ENCODE measurements at places on chromosomes 3 and 15.

- H3K4me1 ChIP-seq = no peaks in the 10 kb centered on the region
- H3K4me3 ChIP-seq = no peak overlapping the region
Observed at GRCh38 chr15:29125382-29126207, 144.0 kb downstream of the NSMCE3 start.

DNA sequence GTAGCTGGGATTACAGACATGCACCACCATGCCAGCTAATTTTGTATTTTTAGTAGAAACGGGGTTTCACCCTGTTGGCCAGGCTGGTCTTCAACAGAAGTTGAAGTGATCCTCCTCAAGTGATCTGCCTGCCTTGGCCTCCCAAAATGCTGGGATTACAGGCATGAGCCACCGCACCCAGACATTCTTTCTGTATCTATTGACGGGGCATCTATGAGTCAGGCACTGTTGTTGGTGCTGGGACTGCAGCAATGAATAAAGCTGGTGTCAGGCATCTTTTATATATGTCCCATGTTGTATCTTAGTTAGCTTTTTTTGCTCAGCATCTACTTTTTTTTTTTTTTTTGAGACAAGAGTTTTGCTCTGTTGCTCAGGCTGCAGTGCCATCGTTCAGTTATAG, 47.6 kb upstream of the ULK4 start:
- no peaks in the 10 kb centered on the region for H3K36me3 ChIP-seq
- no peak overlapping the region for H3K4me3 ChIP-seq
- no peaks in the 10 kb centered on the region for H3K4me1 ChIP-seq

DNA sequence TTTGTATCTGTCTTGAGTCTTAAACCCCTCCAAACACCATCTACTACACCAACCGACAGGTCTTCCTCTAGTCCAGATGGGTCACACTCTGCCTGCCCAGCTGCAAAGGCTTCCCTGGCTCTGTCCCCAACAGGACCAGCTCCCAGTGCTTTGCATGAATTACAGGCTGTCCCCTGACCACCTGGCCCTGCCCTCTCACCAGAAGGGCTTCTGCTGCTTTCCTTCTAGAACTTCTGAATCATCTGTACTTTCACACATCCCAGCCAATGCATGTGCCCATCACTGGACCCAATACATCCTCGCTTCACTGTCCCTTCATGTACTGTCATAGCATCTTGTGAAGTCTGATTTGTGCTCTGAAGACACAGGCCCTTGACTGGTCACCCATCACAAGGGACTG, 53.6 kb downstream of the HOMER2 start:
- no peak overlapping the region for H3K4me3 ChIP-seq
- H3K4me1 ChIP-seq = peaks cover 8% of the 10 kb centered on the region
- no peak overlapping the region for H3K27ac ChIP-seq
- no peaks in the 10 kb centered on the region for H3K36me3 ChIP-seq
- H3K27me3 ChIP-seq = no peaks in the 10 kb centered on the region
- DNase-seq = no peak

DNA sequence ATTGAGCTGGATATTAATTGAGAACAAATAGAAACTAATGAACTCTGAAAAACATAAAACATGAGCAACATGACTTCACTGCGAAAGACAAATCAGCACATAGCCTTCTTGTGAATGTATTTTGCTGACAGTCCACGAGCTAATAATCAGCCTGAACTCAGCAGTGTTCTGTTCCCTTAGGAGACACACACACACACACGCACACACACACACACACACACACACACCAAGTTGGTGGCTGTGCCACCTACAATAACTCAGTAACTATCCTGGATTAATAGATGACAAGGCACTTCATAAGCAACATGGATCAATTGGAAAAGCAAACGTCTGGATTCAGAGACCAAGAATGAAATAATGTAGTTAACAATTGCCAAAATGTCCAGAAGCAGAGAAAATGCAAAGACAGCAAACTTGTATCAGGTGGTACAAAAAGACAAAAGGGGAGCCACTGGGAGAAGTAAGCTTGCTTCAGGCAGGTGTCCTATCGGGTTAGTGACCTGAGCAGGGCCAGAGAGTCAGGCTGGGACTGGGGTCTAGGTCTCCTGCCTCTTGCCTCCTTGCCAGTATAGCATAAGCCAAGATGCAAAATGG, 20.5 kb upstream of the UBE2Q2 start:
- no peak overlapping the region for H3K4me3 ChIP-seq
- no peaks in the 10 kb centered on the region for H3K27me3 ChIP-seq
- no peak overlapping the region for H3K27ac ChIP-seq
- no peaks in the 10 kb centered on the region for H3K4me1 ChIP-seq
- DNase-seq = no peak
- H3K36me3 ChIP-seq = no peaks in the 10 kb centered on the region

- H3K27me3 ChIP-seq = no peaks in the 10 kb centered on the region
- H3K4me3 ChIP-seq = no peak overlapping the region
- no peaks in the 10 kb centered on the region for H3K36me3 ChIP-seq
- H3K4me1 ChIP-seq = no peaks in the 10 kb centered on the region
- no peak overlapping the region for H3K27ac ChIP-seq
Observed at GRCh38 chr3:24156466-24156865, 211.4 kb downstream of the NR1D2 start.

- H3K27me3 ChIP-seq = peaks cover 14% of the 10 kb centered on the region
- no peaks in the 10 kb centered on the region for H3K36me3 ChIP-seq
- H3K27ac ChIP-seq = no peak overlapping the region
- DNase-seq = peak; percentile 66
- no peaks in the 10 kb centered on the region for H3K4me1 ChIP-seq
Observed at GRCh38 chr3:118884748-118885206, 149.9 kb downstream of the IGSF11 start.

DNA sequence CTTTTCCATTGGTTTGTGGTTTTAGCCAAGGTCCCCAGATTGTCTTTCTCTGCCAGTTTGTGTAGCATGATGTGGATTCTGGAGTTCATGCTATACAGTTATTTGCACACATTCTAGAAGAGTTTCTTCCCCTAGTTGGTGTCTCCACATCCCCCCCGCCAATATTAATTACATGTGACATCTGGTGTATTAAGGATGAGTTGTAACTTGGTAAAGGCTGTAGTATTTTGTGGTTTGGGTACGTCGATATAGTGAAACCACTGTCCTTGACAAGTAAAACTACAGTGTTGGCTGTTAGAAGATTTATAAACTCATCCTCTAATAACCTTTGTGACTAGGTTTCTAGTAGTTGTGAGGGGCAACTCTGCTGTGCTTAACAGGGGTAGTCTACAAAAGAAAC, 23.7 kb upstream of the P4HTM start:
- H3K4me3 ChIP-seq = no peak overlapping the region
- H3K4me1 ChIP-seq = no peaks in the 10 kb centered on the region
- H3K27me3 ChIP-seq = no peaks in the 10 kb centered on the region
- peaks cover 6% of the 10 kb centered on the region for H3K36me3 ChIP-seq
- no peak for DNase-seq
- H3K27ac ChIP-seq = no peak overlapping the region

- no peak overlapping the region for H3K27ac ChIP-seq
- DNase-seq = no peak
- H3K36me3 ChIP-seq = no peaks in the 10 kb centered on the region
Observed at GRCh38 chr3:149310796-149311534, 22.5 kb downstream of the TM4SF18 start.

- peaks cover 47% of the 10 kb centered on the region for H3K4me1 ChIP-seq
- no peak overlapping the region for H3K4me3 ChIP-seq
- no peaks in the 10 kb centered on the region for H3K27me3 ChIP-seq
- H3K36me3 ChIP-seq = no peaks in the 10 kb centered on the region
- DNase-seq = no peak
- peak overlapping the region; percentile 50 for H3K27ac ChIP-seq
Observed at GRCh38 chr3:177150218-177150916, 46.9 kb downstream of the TBL1XR1 start.

GRCh38 chr3:172530566-172530965, 7.3 kb upstream of the TNFSF10 start:
- no peak overlapping the region for H3K27ac ChIP-seq
- H3K4me3 ChIP-seq = no peak overlapping the region
- no peaks in the 10 kb centered on the region for H3K27me3 ChIP-seq

DNA sequence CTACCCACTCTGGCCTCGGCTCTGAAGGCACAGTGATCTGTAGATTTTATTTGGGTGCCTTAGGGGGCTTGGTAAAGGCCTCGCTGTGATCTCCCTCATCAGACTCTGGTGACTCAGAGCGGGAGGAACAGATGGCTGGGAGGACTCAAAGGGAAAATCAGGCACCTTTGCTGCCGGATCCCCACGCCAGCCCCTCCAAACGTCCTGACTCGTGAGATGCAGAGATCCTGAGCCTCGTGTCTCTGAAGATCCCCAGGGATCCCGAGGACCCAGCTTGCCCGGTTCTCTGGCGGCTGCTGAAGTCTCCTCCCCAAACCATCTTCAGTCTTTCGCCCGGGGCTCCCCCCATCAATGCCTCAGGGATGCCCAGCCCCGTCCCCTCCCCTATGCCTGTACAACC, 32.8 kb downstream of the MUC20 start:
- no peaks in the 10 kb centered on the region for H3K36me3 ChIP-seq
- no peak for DNase-seq
- H3K4me1 ChIP-seq = no peaks in the 10 kb centered on the region
- peaks cover 13% of the 10 kb centered on the region for H3K27me3 ChIP-seq
- no peak overlapping the region for H3K4me3 ChIP-seq
- no peak overlapping the region for H3K27ac ChIP-seq

- no peak overlapping the region for H3K4me3 ChIP-seq
- H3K36me3 ChIP-seq = no peaks in the 10 kb centered on the region
- H3K27ac ChIP-seq = no peak overlapping the region
- H3K27me3 ChIP-seq = no peaks in the 10 kb centered on the region
- H3K4me1 ChIP-seq = no peaks in the 10 kb centered on the region
- DNase-seq = peak; percentile 47
Observed at GRCh38 chr15:78242128-78242527, 7.8 kb upstream of the ACSBG1 start.

- DNase-seq = no peak
- no peaks in the 10 kb centered on the region for H3K4me1 ChIP-seq
- H3K27me3 ChIP-seq = no peaks in the 10 kb centered on the region
- no peaks in the 10 kb centered on the region for H3K36me3 ChIP-seq
- H3K4me3 ChIP-seq = peak within 1 kb of the TSS; percentile 35
- no peak within 1 kb of the TSS for H3K27ac ChIP-seq
Observed at GRCh38 chr3:46701181-46701939, at the start of gene TMIE. TMIE (plus strand) TSS chr3:46701392; CDS start chr3:46701488, 96 bp downstream.

- no peaks in the 10 kb centered on the region for H3K36me3 ChIP-seq
- no peak overlapping the region for H3K4me3 ChIP-seq
Observed at GRCh38 chr3:165549665-165550064, 287.6 kb downstream of the BCHE start.

GRCh38 chr3:179436517-179436916, 14.8 kb downstream of the GNB4 start:
- DNase-seq = no peak
- no peaks in the 10 kb centered on the region for H3K27me3 ChIP-seq
- peak overlapping the region; percentile 39 for H3K27ac ChIP-seq
- H3K36me3 ChIP-seq = no peaks in the 10 kb centered on the region
- no peak overlapping the region for H3K4me3 ChIP-seq
- peaks cover 45% of the 10 kb centered on the region for H3K4me1 ChIP-seq

GRCh38 chr15:85010386-85011159, 28.9 kb downstream of the PDE8A start:
- peak overlapping the region; percentile 64 for H3K27ac ChIP-seq
- H3K36me3 ChIP-seq = no peaks in the 10 kb centered on the region

DNA sequence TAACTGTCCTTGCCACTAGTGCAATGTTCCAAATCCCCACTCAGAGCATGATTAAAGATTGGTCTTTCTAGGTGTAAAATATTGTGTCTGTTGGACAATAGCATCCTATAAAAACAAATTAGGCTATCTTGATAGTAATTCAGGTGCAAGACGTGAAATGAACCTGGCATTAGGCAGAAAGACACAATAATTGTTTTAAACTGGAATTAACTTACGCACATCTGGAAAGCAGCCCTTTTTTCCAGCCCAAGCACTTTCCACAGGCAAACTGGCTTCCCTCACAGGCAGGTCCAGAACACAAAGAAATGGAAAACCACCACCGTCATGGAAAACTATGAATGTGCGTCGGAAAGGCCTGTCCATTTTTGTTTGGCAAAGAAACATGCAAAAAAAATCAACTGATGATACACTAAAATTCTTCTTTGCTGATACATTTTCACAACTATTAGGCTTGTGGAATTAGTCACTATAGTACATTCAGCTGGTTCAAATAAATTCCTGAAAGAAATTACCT, 474.7 kb upstream of the IL12A start:
- no peaks in the 10 kb centered on the region for H3K27me3 ChIP-seq
- no peaks in the 10 kb centered on the region for H3K36me3 ChIP-seq
- H3K27ac ChIP-seq = no peak overlapping the region
- DNase-seq = no peak

GRCh38 chr15:66866656-66867055, 164.6 kb downstream of the SMAD6 start:
- DNase-seq = no peak
- no peaks in the 10 kb centered on the region for H3K4me1 ChIP-seq
- no peaks in the 10 kb centered on the region for H3K27me3 ChIP-seq

GRCh38 chr3:159045279-159045885, 243.5 kb downstream of the MFSD1 start:
- H3K27me3 ChIP-seq = no peaks in the 10 kb centered on the region
- no peaks in the 10 kb centered on the region for H3K36me3 ChIP-seq
- DNase-seq = no peak
- no peak overlapping the region for H3K27ac ChIP-seq
- H3K4me3 ChIP-seq = no peak overlapping the region

GRCh38 chr15:29101491-29101890, 168.1 kb downstream of the NSMCE3 start:
- H3K4me1 ChIP-seq = peaks cover 18% of the 10 kb centered on the region
- H3K4me3 ChIP-seq = no peak overlapping the region
- H3K27me3 ChIP-seq = no peaks in the 10 kb centered on the region
- no peak for DNase-seq
- H3K27ac ChIP-seq = no peak overlapping the region
- no peaks in the 10 kb centered on the region for H3K36me3 ChIP-seq

GRCh38 chr3:82960379-82960778, 1198.9 kb upstream of the GBE1 start:
- no peaks in the 10 kb centered on the region for H3K4me1 ChIP-seq
- no peak for DNase-seq
- no peak overlapping the region for H3K4me3 ChIP-seq
- no peaks in the 10 kb centered on the region for H3K36me3 ChIP-seq
- no peaks in the 10 kb centered on the region for H3K27me3 ChIP-seq
- no peak overlapping the region for H3K27ac ChIP-seq

DNA sequence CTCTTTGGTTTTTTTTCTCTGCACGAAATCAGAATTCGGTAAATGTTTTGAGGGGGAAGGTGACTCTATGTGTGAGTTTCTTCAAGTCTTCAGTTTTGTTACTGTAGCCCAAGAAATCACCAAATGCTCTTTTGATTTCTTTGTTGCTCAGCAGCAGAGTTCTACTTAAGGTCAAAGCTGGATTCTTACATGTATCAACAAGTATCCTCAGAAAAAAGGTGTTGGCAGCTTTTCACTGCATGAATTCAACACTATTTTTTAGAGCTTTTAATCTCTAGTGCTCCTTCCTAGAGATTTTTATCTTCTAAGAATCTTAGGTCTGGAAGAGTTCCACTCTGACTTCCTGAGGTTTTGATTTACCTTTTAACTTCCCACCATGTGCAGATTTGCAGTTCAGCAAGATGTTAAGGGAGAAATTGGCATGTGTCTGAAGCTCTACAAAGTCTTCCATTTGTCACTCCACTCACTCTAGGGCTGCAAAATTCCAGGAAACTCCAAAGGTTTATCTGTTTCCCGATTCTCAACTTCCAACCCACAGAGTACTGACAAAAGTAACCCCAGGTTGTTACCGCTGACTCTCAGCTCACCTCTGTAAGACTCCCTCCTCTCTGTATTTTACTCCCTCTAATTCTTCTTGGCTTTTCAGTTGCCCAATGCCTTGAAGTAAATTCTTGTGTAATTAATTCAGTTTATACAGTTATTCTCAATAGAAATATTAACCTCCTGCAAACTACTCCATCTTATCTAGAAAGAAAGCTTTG, 13.3 kb upstream of the CD200 start:
- no peaks in the 10 kb centered on the region for H3K27me3 ChIP-seq
- H3K4me3 ChIP-seq = no peak overlapping the region
- DNase-seq = no peak
- H3K4me1 ChIP-seq = no peaks in the 10 kb centered on the region
- H3K27ac ChIP-seq = no peak overlapping the region

Data from A673 (cell line).